H1 (cell line): ENCODE measurements at places on chromosomes 4 and X. TPM values are rescaled to one million over a fixed set of nuclear protein-coding genes. Genes with fewer than 3 reads are reported as not detected.

PRR27 gene
- not detected in 2 replicates for total RNA-seq

SPANXN3 gene
- not detected in 2 replicates for total RNA-seq

GRCh38 chr4:141220271-141220670, 424 bp upstream of the ZNF330 start:
- no peak for DNase-seq

DNA sequence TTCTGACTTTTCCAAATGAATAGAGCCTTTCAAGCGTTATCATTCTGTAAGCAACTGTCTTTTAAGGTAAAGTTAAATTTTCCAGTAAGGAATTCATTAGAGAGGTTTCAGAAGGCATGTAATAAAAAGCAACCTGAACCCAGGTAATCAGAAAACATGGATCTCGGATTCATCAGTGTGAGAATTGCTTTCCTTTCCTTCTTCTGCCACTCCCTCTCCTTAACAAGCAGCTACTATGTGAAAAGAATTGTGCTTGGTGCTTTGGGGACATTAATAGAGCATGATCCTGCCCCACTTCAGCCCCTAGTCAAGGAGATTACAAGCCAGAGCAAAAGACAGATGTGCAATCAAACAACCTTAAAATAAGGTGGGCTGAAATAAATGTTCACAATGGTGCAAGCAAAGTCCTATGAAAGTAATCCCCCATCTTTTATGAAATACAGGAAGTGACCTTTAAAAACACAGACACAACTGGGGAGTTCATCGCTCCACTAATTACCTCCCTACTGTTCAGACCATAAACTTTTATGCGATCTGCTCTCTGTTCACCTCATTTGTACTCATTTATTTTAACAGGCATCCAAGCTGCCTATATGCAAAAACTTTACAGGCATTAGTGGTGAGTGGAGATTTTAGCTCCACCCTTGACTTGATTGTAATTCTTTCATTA, 122.9 kb upstream of the RASGEF1B start:
- no peak for DNase-seq

DNA sequence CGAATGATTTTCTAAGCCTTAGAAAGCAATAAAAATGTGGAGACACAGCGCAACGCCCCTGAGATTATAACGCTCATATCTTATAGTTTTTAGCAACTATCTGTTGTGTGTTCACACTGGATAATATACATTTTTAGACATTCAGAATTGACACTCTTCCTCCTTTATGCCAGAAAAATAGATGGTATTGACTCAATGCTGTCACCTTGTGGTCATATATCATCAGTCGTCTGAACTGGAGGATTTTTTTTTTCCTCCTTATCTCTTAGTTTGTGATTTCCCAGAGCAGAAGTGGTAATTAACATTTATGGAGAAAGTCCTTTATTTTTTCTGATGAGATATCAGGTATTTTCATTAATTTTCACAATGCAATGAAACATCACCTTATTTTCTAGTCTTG, 759.6 kb downstream of the RAB28 start:
- DNase-seq: no peak
